ENCODE measurements at places on chromosomes 2 and 18. TPM values are rescaled to one million over a fixed set of nuclear protein-coding genes. Genes with fewer than 3 reads are reported as not detected.

DPP10 gene
- total RNA-seq: 0.05 TPM

UGT1A10 gene
- total RNA-seq: not detected

FAM110C gene
- total RNA-seq: 2.9 TPM

TEKT4 gene
- total RNA-seq: 0.16 TPM

ARHGAP28 gene
- 1.1 TPM for total RNA-seq

AQP12A gene
- not detected for total RNA-seq

IAH1 gene
- total RNA-seq: 85.9 TPM

MLPH gene
- 79.0 TPM for total RNA-seq

CD302 gene
- 21.9 TPM for total RNA-seq

All from Right ventricle myocardium inferior (tissue), 1 donor.